AG09309 (cell line): ENCODE measurements at places on chromosomes 16 and 17.

- no peak for DNase-seq
Measured at GRCh38 chr17:42878123-42878880, 22.3 kb upstream of the G6PC1 start.

DNA sequence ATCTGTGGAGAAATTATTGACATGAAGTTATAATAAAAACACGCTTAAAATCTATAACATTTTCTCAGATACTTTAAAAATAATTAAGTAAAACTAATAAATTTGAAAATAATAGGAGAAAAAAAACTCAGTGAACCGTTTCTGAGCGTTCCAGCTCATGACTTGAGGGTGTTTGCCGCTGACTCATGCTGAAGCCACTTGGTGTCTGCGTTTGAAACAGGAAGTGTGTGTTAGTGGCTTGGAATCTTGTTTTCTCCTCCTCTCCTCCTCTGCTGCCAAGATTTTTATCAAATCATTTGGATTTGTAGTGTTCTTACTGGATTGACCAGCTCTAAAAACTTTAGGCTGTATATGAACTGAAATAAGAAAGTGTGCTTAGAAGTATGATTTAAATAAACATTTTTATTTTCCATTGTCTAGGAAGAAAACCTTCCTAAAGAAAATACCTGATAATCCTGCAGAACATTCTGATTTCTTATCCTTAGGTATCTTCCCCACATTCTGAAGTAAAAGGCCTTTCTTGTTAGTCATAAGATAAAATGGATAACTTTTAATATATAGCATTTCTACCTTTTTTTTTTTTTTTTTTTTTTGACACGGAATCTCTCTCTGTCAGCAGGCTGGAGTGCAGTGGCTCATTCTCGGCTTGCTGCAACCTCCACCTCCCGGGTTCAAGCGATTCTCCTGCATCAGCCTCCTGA is 30.8 kb downstream of the USP10 start:
- peak; percentile 76 for DNase-seq

DNA sequence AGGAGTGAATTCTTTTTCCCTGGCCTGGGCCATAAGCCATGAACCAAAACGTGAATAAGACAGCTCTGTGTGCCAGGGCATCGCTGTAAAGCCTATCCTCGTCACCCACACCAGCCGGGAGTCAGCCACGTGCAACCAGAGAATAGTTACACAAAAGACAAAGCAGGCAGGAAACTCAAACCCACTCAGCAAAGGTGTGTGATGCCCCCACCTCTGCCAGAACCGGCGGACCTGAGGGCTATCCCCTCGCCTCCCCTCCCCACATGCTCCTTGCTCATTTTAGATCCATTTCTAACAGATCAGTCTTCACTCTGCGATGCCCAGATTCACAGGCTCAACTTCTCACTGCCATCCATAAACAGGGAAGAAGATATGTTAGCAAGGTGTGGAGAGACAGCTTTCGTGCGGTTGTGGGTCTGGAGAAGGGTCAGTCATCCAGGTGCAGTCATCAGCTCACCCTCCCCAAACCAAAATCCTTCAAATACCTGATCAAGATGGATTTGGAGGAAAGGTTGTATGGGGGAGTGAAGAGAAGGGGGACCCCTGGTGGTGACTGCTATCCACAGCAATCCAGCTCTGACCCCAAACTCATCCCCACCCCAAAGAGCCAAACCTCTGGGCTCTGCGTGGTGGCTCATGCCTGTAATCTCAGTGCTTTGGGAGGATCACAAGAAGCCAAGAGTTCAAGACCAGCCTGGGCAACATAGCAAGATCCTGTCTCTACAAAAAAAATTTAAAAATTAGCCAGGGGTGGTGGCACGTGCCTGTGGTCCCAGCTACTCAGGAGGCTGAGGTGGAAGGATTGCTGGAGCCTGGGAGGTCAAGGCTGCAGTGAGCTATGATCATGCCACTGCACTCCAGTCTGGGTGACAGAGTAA is 219.2 kb downstream of the C16orf78 start:
- DNase-seq: no peak

DNA sequence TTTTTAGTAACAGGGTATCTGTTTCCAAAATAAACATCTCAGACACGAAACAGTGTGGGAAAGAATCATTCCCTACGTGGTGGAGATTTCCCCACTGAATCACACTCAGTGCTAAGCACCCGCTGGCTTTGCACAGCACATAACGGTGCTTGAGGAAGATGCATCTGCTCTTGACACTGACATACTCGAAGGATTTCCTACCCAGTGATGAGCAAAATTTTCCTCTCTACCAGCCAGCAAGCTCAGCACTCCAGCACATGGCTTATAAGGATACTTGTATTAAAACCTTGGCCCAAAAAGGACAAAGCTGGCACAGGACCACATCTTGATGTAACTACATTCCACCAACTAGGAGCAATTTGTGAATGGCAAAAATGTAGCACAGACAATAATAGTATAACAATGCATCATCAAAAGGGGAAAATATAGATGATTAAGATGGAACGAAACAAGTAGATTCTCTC is 59.0 kb downstream of the ANKFY1 start:
- peak; percentile 99 for DNase-seq

DNA sequence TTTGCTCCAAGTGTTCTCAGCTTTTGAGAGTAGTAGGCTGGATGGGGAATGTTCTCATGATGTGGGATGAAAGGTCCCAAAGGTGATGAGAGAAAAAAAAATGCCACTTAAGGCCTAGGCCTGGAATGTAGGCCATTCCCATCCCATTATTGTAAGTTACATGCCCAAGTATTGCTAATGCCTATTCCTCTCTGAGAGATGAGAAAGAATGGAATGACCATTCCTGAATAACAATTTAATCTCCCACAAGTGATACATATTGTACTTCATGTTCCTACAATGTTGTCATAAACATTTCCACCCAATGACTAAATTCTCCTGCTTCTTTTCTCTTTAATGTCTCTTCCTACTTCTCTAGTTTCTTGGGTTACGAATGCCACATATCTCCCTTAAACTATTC is 102.8 kb upstream of the KCNJ16 start:
- DNase-seq: no peak

GRCh38 chr17:79117905-79118487 is 43.4 kb downstream of the ENGASE start:
- DNase-seq: no peak

DNA sequence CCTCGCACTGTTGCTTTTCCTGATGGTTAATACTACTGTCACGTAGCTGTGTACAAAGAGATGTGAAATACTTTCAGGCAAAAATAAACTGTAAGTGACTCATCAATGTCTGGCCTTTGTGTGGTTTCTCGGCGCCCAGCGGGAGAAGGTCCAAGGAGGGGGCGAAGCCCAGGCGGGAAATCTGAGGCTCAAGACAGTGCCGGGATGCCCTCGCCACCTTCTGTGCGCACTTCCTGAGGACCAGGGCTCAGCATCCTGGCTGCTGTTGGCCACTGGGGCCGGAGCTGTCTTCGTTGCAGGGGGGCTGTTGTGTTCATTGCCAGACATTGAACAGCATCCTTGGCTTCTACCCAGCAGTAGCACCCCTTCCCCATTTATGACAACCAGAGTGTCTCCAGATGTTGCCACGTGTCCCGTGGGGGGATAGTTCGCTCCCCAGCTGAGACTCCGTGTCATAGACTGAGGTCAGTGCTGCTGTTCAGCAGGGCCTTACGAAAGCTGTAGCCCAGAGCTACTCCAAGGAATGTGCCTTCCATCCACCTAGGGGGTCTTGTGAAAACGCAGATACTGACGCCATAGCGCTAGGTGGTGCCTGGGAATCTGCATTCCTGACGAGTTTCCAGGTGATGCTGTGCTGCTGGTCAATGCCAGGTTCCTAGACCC is 67.3 kb upstream of the PLCG2 start:
- DNase-seq: peak; percentile 85

DNA sequence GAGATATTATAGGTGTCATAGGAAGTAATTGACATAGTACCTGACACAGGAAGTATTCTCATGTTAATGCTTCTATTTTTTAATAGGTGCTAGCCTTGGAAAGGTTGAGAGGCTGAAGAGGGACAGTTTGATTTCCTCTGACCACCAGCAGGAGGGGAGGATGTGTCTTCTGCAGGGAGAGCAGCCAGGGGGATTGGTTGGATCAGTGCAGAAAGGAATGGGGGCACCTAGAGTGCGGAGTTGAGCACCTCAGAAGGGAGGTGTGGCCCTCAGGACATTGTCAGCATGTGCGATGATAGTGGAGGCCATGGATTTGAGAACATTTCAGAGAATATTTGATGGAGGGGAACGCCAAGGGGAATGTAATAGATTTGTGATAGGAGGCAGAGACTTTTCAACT is 23.4 kb downstream of the HAPSTR1 start:
- no peak for DNase-seq

GRCh38 chr17:42177684-42178083 is 3.3 kb downstream of the KCNH4 start:
- DNase-seq: no peak

- DNase-seq: no peak
Measured at GRCh38 chr16:69260506-69260905, 50.6 kb upstream of the VPS4A start.

DNA sequence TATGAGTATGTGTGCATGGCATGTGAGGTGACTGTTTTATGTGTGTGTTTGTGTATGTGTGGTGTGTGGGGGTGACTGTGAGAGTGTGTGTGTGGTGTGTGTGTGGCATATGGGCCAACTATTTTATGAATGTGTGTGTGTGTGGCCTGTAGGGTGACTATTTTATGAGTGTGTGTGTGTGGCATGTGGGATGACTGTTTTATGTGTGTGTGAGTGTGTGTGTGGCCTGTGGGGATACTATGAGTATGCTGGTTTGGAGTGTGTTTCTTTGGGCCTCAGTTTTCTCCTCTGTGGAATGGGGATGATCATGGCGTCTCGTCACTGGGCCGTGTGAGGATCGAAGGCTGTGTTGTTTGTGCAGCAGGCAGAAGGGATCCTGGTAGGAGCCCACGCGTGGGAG is 152.1 kb upstream of the PLCG2 start:
- DNase-seq: no peak

DNA sequence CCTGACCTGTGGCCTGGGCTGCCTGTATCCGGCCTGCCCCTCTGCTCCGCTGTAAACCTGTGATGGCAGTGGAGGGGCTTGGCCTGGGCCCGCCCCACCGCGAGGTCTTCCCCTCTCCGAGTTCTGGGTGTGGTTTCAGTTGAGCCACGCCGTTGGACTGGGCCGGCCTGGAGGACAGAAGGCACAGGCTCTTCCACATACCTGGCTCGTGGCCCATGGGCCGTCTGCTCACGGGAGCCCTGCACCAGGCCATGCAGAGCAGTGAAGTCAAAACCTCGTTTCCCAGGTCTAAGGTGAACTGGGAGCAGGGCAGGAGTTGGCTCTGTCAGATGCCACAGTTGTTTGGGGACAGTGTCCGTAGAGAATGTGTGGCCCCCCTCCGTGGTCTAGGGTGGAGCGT is 5.6 kb upstream of the RNPS1 start:
- DNase-seq: no peak

DNA sequence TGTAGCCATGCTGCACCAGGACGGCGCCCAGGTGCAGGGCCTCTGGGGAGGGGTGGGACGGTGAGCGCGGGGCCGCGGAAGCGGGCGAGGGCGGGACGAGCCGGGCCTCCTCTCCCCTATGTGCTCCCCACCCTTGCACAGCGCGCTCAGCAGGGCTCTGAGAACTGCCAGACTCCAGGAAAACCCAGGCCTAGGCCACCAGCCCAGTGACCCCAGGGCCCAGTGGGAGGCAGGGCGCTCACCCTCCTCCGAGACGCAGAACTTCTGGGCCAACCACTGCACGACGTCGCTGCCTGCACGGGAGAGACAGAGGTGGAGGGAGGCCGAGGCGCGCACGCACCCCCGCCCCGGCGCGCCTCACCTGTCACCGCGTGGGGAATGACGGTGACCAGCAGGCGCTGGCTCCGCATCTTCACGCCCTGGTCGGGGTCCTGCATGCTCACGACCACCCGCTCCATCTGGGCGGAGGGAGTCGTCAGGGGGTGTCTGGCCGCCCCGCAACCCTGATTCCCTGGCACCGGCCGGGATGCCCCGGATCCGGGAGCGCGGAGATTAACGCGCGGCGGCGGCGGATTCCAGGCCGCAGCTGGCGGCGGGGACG is 603 bp downstream of the RGS11 start:
- no peak for DNase-seq

- no peak for DNase-seq
Measured at GRCh38 chr16:81910366-81910885, 100.8 kb downstream of the SDR42E1 start.

- no peak for DNase-seq
Measured at GRCh38 chr16:9821331-9821730, 360.9 kb downstream of the GRIN2A start.

- DNase-seq: no peak
Measured at GRCh38 chr16:87603684-87604633, 1.7 kb downstream of the JPH3 start.

- no peak for DNase-seq
Measured at GRCh38 chr16:10846213-10846998, 27.8 kb upstream of the TVP23A start.

GRCh38 chr16:56990407-56991286 is 1.3 kb downstream of the NLRC5 start:
- DNase-seq: no peak

DNA sequence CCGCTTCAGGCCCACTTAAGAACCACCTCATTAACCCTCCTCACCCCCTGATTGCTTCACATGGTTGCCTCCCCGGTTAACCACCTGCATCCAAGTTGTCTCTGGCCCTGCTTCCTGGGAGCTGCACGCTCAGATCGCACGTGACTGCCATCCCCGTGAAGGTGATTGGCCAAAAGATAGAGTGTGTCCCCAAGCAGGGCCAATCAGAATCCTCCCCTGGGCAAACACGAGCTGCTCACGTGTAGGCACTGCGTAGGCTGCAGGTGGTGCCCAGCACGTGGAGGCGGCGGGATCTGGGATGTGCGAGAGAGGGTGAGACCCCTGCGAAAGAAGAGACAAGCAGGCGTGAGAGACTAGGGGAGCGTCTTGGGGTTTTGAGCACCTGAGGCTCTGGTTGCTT is 111.8 kb upstream of the CRHR1 start:
- no peak for DNase-seq

DNA sequence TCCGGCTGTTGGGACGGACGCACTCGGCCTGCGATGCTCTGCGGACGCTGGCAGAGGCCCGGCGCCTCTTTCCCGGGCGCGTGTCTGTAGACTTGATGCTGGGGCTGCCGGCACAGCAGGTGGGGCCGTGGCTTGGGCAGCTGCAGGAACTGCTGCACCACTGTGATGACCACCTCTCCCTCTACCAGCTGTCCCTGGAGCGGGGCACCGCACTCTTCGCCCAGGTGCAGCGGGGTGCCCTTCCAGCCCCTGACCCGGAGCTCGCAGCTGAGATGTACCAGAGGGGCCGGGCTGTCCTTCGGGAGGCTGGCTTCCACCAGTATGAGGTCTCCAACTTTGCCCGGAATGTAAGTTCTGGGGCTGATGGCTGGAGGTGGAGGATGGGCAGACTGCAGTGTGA is 3.5 kb downstream of the RSAD1 start:
- no peak for DNase-seq
